ENCODE measurements at places on chromosomes 16 and 17.

DNA sequence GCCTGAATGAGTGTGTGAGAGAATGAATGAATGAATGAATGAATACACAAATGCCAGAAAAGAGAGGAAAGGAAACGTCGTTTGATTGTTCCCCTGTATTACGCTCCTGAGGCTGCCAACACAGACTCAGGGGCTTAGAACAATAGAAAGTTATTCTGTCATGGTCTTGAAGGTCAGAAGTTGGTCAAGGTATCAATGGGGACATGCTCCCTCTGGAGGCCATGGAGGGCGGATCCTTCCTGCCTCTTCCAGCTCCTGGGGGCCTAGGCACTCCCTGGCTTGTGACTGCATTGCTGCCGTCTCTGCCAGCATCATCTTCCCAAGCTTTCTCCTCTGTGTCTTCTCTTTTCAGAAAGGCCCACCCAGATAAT lies 1.5 kb upstream of the SLC38A8 start:
- peak; percentile 55 for DNase-seq

DNA sequence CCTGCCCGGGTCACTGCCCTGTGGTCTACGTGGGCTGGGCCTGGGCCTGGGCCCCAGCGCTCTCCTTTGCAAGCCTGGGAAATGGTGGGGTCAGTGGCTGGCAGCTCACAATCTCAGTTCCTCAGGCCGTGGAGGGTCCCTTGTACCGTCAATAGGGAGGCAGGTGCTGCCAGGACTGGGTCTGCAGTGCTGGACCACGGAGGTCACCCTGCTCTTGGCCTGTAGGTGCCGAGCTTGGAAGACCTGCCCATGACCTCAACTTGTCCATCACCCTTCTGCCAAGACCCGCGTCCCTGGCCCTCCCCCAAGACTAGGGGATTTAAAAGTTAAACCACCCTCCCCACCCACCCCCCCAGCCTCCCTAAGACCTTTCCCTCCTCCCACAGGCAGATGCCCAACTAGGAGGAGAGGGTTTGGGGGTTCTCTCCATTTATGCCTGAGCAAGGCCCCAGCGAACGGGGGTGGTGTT lies 2.5 kb downstream of the TBX2 start:
- DNase-seq, result no peak

DNA sequence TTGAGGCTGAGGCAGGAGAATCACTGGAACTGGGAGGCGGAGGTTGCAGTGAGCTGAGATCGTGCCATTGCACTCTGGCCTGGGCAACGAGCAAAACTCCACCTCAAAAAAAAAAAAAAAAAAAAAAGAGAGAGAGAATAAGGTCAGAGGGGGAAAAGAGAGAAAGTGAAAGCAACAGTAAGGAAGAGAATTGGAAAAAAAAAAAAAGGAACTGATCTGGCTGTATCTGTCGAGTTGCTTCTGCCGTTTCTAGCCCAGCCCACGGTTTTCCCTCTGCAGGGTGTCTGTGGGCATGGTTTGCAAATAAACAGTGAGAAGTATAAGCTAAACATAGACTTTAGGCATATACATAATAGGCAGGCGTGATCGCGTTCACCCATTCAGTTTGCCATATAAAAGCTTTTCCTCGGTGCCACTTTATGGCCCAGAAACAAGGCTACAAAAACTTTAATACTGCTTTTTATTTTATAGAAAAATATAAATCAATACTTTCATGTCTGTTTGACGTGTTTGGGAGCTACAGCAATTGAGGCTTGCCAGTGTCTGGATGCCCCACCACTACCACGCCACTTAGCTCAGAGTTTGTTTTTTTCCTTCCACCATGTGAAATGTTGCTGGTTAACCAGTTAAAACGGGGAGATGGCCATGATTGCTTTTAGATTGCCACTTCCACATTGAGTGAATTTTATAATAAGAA lies 436.7 kb downstream of the MAF start:
- no peak for DNase-seq

DNA sequence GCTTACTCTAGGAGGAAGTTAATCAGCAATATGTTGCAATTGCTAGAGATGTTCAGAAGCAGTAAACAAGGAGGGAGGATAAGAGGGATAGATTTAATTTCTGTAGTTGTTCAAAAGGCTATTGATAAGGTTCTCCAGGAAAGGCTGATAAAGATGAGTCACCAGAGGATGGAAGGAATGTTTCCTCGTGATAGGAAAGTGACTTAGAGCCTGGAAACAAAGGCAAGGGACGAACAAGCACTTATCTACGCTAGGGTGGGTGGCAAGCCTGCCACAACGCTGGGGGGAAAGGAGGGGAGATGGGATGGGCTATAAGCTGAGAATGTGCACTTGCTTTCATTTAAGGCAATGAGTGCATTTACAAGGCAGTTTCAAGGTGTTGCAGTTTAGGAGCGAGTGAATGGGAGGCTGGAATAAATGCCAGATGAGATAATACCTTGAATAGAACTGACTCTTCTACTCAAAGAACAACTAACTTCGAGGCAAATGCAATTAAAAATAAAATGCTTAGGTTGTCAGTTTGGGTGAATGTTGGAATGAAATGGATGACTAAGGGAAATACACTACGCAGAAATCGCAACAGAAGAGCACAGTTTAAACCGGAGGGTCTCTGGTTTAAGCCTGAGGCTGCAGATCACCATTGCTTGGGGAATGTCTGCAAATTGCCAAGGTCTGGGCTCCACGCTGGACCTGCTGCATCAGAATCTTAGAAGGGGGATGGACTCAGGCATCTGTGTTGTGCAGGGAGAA lies 76.0 kb upstream of the RBBP6 start:
- DNase-seq, result no peak

GRCh38 chr16:83031524-83031923 lies 404.8 kb downstream of the CDH13 start:
- no peak for DNase-seq

DNA sequence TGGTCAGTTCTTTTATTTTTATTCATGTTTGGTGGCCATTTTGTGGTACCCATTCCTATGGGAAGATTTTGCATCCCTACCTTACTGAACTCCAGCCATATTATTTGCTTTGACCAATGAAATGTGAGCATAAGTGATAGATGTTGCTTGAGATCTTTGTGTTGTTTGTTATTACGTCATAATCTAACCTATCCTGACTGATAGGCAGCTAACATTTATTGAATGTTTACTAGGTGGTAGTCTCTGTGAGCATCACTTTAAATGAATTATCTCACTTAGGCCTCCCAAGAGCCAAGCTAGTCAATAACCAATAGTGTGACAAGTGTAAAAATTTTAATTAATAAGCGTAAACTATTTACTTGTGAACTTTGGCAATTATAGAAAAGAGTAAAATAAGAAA lies 37.6 kb downstream of the VMP1 start:
- DNase-seq, result no peak
